CD4-positive, alpha-beta T cell treated with Interleukin-17A for 1 hour (primary cell): ENCODE measurements at places on chromosomes 5 and 9.

GRCh38 chr5:95630394-95630917 is 10.6 kb downstream of the GPR150 start:
- DNase-seq, result no peak

GRCh38 chr5:81604193-81604592 is 146.7 kb downstream of the SSBP2 start:
- no peak for DNase-seq

- DNase-seq, result no peak
Measured at GRCh38 chr5:168327451-168327850, 36.0 kb downstream of the WWC1 start.

DNA sequence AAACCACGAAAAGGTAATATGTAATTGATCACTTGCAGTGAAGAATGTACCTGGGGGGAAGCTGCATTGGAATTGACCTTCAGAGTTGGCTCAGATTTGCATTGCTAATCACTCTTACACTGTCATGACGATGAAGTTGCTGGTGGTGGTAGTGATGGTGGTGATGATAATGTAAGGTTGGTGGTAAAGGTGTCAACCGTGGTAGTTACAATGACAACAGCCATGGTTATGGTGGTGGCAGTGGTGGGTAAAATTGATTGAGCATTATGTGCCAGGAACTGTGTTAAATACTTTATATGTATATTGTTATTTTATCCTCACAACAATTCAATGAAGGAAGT is 282.4 kb downstream of the NR3C1 start:
- DNase-seq, result peak; percentile 9

DNA sequence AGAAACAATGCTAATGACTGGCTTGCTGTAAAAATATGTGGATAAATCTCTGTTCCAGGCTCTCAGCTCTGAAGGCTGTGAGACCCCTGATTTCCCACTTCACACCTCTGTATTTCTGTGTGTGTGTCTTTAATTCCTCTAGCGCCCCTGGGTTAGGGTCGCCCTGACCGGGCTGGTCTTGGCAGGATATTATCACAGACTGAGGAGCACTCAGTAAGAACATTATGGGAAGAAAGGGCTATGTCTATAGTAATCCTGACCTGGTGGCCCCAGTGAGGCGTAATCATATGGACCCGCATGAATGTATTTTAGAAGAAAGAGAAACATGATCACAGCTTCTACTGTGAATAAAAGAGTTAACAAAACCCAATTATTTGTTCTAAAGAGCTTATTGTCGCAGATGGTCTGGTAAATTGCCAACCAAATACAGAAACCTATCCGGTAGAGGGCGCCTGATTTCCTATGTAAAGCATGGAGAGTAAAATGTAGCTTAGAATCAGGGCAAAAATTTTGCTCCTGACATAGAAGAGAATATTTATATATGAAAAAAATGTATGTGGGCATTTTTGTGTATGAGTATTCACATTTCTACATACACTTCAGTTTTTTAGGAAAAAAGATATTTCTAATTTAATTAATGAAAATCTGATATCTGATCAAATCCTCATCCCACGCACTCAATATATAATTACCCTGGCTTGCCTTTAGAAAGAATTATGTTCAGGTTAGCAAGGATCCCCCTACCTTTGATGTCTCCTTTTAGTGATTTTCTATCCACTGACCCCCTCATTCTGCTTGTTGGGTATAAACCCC is 5.8 kb upstream of the IFNA1 start:
- peak; percentile 54 for DNase-seq

GRCh38 chr5:107329850-107330249 is 340.9 kb downstream of the EFNA5 start:
- DNase-seq, result no peak

GRCh38 chr5:84231433-84231832 is 153.2 kb downstream of the EDIL3 start:
- DNase-seq, result no peak

DNA sequence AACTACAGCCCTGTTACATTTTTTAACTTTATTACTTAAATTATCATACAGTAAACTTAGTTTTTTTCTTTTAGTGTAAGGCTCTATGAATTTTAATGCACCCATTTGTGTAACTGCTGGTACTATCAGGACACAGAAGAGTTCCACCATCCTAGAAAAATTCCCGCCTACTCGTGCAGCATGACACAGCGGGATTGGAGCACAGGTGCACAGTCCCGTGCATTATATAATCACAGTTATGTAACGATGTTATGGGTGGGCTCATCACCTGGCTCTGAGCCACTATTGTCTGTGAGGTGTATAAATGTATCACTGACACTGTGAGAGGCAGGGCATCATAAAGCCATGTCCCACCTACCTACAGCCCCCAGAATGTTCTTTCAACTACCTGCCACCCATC is 80.7 kb downstream of the DRD1 start:
- no peak for DNase-seq

DNA sequence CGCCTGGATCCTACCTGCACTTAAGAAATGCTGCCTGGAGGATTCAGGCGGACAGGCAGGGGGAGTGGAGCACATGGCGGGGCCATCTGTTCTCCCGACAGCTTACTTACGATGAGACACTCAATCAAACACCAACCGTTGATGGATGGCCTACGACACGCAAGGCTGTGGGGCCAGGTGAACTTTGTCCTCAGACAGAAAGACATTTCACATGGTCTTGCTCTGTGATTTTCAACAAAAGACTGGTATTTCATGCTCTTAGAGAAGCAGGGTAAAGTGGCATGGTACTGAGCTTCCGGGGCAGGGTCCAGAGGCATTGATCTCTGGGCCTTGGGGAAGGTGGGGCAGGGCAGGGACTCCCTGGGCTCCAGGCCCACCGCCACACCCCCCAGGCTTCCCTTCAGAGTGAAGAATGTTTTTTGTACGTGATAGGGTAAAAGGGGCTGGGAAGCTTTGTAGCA is 9.1 kb upstream of the OLFM1 start:
- no peak for DNase-seq

DNA sequence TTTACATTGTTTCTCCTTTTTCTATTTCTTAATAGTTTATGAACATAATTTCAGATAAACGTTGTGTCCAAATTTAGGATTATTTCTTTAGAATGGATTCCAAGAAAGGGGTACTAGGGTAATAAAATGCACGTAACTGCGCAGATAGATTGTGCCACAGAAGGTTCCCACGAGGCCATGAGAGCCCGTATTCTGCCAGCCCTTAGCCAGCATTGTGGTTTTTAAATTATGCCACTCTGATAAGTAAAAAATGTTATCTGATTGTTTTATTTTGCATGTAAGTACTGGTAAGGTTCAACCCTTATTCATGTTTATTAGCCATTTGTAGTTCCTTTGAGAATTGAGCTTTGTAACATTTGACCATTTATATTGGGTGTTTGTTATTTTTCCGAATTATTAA is 88.7 kb downstream of the PRKACG start:
- no peak for DNase-seq

GRCh38 chr5:96340357-96340756 is 92.7 kb downstream of the PCSK1 start:
- no peak for DNase-seq

- no peak for DNase-seq
Measured at GRCh38 chr9:12809720-12810119, 34.9 kb downstream of the LURAP1L start.

GRCh38 chr9:77170991-77171699 is 6.2 kb upstream of the VPS13A start:
- no peak for DNase-seq

GRCh38 chr5:14183187-14183939 is 40.2 kb downstream of the TRIO start:
- no peak for DNase-seq

DNA sequence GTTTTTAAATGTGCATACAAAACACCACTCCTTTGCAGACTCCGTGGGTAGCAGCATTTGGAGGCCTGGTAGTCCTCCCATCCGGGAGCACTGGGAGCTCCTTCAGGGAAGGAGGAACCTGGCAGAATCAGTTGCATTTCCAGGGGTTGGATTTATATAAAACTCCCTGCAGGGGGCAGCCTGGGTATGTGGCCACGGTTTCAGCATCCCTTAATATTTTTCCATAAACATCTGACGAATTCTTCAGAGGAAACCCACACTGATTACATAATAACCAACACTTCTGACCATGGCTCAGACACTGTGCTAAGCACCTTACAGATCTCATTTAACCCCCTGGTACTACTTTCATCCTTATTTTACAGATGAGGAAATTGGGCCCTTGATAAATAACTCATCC is 6.1 kb upstream of the AFAP1L1 start:
- no peak for DNase-seq

DNA sequence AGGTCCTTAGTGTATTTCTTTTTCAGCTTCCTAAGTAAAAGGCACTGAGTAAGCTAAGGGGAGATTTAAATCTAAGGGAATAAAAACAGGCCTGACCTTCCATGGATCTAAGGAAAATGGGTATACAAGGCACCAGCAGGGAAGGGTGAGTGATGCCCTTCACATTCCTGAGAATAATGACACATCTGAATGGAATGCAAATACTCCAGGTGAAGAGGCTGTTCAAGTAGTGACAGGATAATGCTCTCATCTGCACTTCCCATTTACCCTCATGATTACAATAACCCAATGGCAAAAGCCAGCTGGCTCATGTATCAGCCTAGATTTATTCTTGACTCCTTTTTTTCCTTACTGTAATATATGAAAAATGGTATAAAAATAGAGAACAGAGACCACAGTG is 216.2 kb upstream of the ACTBL2 start:
- no peak for DNase-seq

DNA sequence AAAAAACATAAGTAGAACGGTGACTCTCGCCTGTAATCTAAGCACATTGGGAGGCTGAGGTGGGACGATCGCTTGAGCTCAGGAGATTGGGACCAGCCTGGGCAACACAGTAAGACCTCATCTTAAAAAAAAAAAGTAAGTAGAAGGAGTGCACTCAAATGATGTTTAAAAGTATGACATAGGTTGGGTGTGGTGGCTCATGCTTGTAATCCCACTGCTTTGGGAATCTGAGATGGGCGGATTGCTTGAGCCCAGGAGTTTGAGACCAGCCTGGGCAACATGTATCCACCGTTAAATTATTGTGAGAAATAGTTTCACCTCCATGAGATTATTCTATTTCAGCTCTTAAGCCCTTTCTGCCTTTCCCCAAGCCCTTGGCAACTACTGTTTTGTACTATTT is 11.2 kb downstream of the DENND4C start:
- DNase-seq, result no peak

- no peak for DNase-seq
Measured at GRCh38 chr5:167413506-167413905, 877.9 kb upstream of the WWC1 start.

GRCh38 chr5:115770466-115770865 is 46.0 kb downstream of the CDO1 start:
- no peak for DNase-seq

- DNase-seq, result no peak
Measured at GRCh38 chr9:110486218-110486617, 93.3 kb downstream of the SVEP1 start.
